Activated naive CD8-positive, alpha-beta T cell treated with anti-CD3 and anti-CD28 coated beads, Interleukin-2, amount 10 ng/mL, durations not matched to agents 7 days and 5 days (primary cell): ENCODE measurements at places on chromosomes 4 and X. TPM values are rescaled to one million over a fixed set of nuclear protein-coding genes. Genes with fewer than 3 reads are reported as not detected.

DNA sequence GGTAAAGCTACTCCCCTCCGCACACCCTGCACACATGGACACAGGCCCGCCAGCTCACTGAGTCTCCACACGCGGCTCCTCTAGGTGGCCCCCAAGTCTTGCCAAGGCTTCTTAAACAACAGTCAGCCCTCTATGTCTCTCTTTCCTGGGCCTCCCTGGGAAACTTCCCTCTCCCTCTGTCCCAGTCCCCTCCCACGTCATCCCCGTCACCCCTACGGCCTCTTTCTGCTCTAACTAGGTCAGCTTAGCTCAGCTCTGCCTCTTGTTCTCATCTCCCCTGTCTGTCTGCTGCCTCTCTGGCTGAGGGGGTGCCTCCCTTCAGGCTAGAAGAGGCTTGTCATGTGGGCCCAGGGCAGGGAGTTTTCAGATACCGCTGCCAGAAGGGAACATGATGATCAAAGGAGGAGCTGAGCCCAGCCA, 38.8 kb downstream of the SEPTIN6 start:
- H3K36me3 ChIP-seq, result peaks cover 17% of the 10 kb centered on the region
- no peak for DNase-seq
- no peaks in the 10 kb centered on the region for H3K27me3 ChIP-seq
- H3K4me1 ChIP-seq, result peaks cover 21% of the 10 kb centered on the region

The ZNF81 gene
- 14.3 TPM for total RNA-seq

The PAGE1 gene
- total RNA-seq, result not detected

DNA sequence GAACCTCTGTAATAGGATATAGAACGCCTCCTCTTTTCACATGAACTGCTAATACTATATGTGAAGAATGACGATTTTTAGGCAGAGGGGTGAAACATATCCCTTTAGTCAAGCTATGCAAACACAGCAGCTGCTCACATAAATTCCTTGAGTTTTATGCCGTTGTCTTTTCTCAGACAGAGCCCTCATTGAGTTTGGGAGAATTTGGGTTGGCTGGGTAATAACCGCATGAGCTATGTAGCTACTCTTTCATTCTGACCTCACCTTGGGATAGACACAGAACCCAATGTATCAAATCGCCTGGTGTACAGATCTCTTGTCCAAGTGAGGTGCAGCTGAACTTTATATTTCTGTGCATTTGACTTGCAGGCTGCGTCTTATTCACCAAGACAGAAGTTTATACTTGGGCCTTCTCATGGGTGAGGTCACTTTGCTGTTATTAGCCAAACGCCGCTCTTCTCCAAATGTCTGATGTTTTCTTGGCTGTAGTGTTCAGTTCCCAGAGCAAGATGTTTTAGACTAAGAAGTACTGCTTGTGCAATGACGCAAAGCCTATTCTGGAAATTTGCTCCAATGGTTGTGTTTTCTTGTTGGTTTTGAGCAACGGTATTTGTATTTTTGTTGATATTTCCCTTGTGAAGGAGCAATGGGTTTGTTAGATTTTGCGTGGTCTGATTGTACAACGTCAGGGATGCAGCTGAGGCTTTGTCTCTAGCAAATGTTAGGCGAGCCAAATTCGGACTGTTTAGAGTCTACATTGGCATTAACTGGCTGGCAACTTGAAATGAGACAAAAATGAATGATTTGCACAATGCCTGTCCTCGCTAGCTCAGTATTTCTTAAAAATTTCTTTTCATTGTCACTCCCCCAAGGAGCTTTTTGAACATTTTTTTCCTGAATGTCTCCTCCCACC, 11.2 kb upstream of the SPARCL1 start:
- H3K4me3 ChIP-seq, result no peak overlapping the region
- H3K36me3 ChIP-seq, result no peaks in the 10 kb centered on the region
- H3K27ac ChIP-seq, result no peak overlapping the region
- no peaks in the 10 kb centered on the region for H3K4me1 ChIP-seq

DNA sequence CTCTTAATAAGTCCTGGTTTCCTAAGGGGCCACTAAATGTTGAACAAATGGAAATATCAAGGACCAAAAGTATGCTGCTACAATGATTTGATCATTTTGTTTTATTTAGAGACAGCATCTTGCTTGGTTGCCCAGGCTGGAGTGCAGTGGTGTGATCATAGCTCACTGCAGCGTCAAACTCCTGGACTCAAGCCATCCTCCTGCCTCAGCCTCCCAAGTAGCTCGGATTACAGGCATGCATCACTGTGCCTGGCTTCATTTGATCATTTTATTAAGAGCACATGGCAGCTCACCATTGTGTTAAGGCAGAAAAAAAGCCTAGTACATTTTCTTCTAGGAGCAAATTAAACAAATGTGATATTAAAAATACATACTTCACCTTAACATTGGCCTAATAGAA, 52.7 kb downstream of the DCLK2 start:
- H3K36me3 ChIP-seq, result no peaks in the 10 kb centered on the region
- no peaks in the 10 kb centered on the region for H3K4me1 ChIP-seq
- H3K27ac ChIP-seq, result no peak overlapping the region
- DNase-seq, result no peak
- H3K4me3 ChIP-seq, result no peak overlapping the region
